ENCODE measurements at places on chromosomes 1 and 21.

DNA sequence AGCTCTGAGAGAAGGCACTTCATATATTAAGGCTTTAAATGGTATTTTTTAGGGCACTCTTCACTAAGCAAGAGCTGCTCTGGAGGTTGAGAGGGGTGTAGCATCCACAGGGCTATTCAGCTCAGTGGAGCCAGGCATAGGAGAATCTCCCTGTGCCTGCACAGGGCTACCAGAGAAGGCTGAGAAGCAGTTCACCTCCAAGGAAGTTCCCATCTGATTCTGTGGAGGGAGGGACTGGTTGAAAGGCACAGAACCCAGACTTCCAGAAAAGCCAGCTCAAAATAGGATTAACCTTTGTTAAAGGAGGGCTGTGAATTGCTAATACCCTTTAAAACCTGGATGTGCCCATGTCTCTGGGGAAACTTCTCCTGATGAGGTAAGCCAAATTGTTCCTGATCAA, 304.5 kb downstream of the TTLL7 start:
- no peak for DNase-seq

- DNase-seq: no peak
Measured at GRCh38 chr1:177021687-177022086, 142.8 kb downstream of the ASTN1 start.

GRCh38 chr1:6393400-6394187, at the start of gene ACOT7:
ACOT7 (minus strand) TSS chr1:6393767; CDS start chr1:6393399, 368 bp downstream.
- DNase-seq: peak; percentile 69

- no peak for DNase-seq
Measured at GRCh38 chr1:44819196-44819607, 10.9 kb downstream of the BTBD19 start.

GRCh38 chr1:41658431-41659158, 174.1 kb upstream of the EDN2 start:
- DNase-seq: no peak

DNA sequence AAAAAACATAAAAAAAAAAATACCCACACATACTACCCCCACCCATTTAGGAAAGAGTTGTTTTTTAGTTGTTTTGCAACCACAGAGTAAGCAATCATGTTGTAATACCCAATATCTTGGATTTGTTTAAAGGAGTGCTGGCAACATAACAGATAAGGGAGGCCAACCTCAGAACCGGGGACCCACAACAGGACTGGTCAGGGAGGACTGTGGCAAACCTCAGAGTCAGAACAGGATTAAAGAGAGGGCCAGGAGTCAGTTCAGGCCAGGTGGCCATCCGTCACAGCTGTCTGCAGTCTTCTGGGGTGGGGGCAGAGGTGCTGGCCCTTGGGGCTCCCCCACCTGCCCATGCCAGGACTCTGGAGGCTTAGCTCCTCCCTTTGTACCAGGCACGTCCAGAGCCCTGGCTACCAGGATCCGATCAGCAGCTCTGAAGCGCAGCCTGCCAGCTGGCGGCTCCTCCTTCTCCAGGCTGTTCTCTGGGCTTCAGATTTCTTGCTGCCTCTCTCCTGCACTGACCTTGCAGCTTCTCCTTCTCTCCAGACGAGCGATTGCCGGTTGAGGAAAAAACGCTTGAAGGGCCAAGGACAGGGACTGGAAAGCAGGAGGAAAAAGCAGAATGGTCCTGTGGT, 7.9 kb downstream of the H6PD start:
- no peak for DNase-seq

GRCh38 chr1:112808861-112809684, 93.9 kb upstream of the PPM1J start:
- peak; percentile 49 for DNase-seq

DNA sequence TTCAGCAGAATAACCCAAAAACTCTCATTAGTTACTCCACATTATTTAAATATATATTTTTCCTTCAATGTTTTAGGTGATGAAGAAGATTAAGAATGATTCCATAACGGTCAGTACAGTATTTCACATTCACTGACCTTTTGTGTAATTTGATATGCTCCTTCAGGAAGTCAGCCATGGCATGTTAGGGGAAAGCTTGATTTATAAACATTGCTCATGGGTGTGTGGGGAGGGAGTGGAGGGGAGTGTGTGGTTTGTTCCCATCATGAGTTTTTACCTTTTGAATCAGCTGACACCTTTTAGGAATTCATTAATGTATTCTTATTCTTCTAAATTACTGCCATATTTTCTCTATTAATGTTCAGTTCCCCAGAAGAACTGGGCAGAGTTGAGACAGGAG, 240.2 kb downstream of the ATG4C start:
- DNase-seq: no peak

DNA sequence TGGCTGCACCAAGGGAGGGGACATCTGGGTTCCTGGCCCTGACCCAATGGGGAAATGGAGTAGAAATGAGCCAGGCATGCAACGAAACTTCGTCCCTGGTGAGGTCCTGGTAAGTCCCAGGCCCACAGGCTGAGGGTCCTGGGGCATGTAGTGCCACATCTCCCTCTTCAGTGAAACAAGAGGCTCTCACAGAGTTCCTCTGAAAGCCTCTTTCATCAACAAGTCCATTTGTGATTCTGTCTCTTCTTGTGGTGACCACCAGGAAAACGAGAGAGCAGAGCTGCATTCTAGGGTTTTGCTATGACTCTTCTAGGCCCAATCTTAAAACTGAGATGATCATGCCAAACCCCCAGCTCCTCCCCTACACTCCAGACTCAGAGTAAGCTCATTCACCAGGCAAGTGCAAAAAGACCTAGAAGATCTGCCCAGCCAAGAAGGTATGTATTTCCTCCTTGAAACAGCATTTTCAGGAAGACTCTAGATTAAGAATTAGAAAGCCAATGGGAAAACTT, 24.3 kb upstream of the RNF220 start:
- DNase-seq: no peak

DNA sequence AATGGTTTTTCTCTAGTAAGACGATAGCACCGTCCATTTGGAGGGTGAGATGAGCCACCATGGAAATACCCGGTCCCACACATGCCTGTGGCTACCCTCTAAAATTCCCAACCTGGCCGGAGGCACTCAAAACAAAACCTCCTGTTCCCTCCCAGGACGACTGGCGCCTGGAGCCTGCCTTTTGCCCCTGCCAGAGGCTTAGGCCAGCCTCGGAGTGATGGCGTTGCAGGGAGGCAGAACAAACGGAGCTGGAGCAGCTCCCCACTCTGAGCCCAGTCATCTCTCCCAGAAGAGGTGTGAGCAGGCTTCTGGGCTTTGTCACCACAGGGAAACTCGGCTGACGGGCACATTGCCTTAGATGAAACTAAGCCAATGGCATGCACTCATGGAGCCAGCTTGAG, 213.7 kb upstream of the HOOK1 start:
- no peak for DNase-seq

- no peak for DNase-seq
Measured at GRCh38 chr1:171335964-171336363, 22.0 kb downstream of the FMO4 start.

GRCh38 chr1:233543338-233544255, 70.3 kb upstream of the KCNK1 start:
- peak; percentile 58 for DNase-seq
